Fibroblast of the aortic adventitia (primary cell): ENCODE measurements at places on chromosomes 2 and 18. TPM values are rescaled to one million over a fixed set of nuclear protein-coding genes. Genes with fewer than 3 reads are reported as not detected.

The RNF103 gene
- 25.0 and 25.1 TPM in 2 replicates for total RNA-seq

The PTPN18 gene
- 22.2 and 25.8 TPM in 2 replicates for total RNA-seq

The ATP6V1C2 gene
- total RNA-seq: not detected in 2 replicates

The CPS1 gene
- 24.6 and 35.7 TPM in 2 replicates for total RNA-seq
